ENCODE measurements at places on chromosomes 5 and 9.

GRCh38 chr5:164435576-164435975, 930.2 kb downstream of the MAT2B start:
- no peak for DNase-seq

DNA sequence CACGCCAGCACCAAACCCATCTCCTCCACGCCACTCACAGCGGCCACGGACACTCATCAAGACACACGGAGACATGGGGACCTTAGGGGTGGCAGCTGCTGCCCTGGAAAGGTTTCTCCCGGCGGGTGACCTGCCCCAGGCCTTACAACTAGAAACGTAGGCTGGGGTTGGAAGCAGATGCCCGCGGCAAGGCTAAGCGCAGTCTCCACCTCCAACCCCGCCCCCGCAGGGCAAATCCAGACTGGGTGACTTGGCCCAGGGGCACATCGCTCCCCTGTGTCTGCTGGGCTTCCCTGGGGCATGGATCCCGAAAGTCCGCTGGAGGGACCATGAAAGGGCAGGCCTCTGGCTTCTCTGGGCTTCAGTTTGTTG, 12.0 kb upstream of the ASS1 start:
- peak; percentile 48 for DNase-seq

- no peak for DNase-seq
Observed at GRCh38 chr5:138654281-138654867, 79.2 kb upstream of the HSPA9 start.

GRCh38 chr9:13810510-13810909, 503.4 kb downstream of the NFIB start:
- DNase-seq, result peak; percentile 47

DNA sequence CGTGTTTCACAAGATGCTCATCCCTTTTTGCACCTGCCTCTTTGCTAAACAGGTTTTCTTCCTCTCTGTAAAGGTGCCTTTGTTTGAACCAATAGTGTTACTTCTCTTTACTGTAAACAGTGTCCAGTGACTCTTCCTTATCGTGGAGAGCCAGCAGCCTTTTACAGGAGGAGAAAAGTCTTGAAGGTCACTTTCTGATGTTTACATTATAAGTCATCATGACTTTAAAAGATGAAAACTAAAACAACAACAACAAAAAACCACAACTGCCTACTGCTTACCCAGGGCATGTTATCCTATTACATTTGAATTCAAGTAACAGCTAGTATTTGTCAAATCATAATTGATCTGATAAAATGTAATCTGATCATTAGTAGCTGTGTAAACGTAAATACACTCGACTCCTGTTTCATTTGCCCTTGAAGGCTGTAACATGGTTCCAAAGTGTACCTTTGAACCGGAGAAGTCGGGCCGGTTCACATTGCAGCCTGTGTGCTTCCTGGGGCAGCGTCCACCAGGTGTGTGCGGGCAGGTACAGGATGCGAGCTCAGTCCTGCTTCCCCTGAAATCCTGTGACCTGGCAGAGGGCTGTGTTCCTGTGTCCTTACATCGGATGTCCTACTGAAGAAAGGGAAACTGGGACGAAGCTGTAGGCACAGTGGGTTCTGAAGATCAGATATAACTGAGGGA, 118.1 kb downstream of the C9orf152 start:
- no peak for DNase-seq

DNA sequence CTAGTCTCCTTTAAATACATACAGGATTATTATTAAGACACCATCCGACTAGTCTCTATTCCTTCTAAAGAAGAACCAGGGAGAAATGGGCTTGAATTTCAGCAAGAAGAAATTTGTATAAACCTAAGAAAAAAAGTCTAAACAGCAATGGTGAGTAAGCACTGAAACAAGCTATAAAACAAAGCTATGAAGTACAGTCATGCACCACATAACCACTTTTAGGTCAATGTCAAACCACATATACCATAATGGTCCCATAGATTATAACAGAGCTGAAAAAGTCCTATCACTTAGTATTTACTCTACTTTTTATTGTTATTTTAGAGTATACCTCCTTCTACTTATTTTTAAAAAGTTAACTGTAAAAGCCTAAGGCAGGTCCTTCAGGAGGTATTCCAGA, 102.0 kb upstream of the NFIB start:
- DNase-seq, result no peak

DNA sequence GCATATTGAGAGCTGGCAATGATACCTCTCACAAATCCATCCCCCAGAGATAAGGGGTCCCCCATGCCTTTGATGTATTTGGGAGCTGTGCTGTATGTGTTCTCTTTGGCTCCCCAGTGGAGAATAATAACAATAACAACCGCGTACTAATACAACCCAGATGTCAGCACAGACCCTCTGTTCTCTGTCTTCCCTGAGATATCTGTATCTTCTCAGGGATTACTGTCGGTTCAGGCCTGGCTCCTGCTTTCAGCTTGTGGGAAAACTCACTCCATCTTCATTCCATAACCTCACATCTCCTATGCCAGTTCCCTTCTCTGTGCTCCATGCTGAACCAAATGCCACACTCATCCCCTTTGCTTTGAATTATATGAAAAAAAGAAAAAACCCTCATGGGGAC, 76.2 kb downstream of the TMC1 start:
- no peak for DNase-seq

DNA sequence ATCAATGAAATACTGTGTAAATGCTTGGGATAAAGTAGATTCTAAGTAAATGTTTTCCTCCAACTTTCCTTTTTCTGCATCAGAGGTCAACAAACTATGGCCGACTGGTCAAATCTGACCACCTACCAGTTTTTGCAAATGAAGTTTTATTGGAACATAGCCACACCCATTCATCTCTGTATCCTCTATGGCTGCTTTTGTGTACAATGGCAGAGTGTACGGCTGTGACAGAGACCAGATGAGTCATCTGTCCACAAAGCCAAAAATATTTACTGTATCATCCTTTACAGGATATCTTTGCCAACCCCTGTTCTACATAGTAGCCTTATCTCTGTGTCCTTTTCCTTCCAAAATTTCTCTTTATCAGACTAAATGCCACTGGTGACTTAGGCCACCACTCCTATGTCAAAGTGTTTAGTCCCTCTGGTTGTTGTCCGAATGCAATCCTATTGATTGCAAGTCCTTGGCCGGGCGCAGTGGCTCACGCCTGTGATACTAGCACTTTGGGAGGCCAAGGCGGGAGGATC, 218.4 kb upstream of the KLF4 start:
- no peak for DNase-seq

GRCh38 chr5:133367071-133367786, 245.1 kb downstream of the FSTL4 start:
- DNase-seq, result no peak

DNA sequence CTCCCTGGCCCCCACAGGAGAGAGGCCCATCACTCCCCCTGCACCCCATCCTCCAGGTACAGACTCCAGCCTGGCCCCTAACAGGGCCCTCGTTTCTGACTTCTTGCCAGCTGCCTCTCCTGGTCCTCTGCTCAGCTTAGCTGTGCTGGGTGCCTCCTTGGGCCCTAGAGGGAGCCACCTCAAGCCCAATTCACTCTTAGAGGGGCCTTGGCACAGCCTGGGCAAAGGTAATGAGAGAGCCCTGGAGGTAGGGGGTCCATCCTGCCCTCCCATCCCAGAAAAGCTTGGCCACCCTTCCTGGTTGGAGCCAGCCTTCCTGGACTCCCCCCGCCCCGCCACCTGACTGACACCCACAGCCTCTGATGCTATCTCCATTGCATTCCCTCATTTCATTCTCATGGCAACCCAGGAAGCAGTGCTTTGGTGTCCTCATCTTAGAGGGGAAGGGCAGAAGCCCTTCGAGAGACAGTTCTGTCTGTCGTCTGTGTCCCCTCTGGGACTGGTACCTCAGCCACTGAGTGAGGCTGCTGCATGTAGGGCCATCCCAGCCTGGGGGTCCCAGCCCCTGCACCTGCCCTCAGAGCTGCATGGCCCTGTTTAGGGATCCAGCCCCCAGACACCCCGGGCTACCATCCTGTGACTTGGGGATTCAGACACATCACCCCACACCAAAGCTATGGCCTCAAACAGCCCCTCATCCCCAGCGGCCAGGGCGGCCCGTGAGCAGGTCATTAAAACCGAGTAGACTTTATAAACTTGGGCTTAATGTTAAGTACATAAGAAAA, 95.5 kb downstream of the BARX1 start:
- no peak for DNase-seq

GRCh38 chr5:5481633-5482032, 59.2 kb downstream of the ICE1 start:
- no peak for DNase-seq

DNA sequence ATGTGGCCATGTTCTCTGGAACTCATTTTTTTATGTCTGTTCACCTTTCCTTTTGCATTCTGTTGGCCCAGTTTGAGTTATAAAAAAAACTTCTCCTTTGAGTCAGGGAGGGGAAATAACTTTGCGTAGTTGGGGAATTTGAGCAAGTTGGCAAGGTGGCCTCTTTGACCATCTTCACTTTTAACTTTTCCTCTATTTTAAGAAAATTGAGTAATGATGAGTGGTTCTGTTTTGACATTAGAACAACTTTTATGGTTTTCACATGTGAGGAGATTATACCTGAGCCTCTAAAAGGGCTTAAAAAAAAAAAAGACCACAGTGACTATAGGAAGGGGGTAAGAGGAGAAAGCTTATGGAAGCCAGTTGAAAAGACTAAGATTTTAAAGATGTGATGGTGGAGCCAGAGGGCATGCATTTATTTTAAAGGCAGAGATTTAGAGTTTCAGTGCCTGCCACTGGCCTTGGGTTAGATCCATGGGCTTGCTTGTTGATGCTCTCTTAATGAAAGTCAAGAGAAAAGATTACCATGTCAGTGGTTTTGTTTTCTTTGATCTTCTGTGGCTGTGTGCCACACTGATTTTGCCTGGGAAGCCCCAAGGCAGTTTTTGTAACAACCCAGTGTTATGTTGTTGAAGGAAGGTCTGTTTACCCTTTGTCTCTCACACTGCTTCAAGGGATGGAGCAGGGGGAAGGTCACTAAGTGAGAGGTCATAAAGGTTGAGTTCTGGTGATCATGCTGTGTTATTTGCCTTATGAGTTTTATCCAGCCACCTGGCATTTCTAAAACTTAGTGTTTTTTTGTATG, 219.7 kb upstream of the CD180 start:
- DNase-seq, result no peak

DNA sequence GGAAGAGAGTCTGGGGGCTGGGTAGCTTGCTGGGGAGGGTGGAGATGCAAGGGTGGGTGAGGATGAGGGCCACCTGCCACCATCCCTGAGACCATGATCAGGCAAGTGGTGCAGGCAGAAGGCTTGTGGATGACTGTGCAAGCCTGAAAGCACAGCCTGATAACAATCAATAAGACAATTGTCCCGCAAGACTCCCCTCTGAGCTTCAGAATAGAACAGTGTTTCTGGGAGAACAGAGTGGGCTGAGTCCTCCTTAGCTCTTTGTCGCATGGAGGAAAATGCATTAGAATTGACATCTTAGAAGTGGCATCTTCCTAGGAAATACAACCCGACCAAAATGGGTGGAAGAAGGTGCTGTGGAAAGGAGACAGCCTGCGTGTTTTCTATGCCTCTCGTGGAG, 6.6 kb downstream of the GADD45G start:
- DNase-seq, result no peak

GRCh38 chr5:18078157-18078556, 443.9 kb downstream of the TAF11L14 start:
- DNase-seq, result no peak

GRCh38 chr9:69871118-69871834, 50.7 kb downstream of the CFAP95 start:
- DNase-seq, result no peak

DNA sequence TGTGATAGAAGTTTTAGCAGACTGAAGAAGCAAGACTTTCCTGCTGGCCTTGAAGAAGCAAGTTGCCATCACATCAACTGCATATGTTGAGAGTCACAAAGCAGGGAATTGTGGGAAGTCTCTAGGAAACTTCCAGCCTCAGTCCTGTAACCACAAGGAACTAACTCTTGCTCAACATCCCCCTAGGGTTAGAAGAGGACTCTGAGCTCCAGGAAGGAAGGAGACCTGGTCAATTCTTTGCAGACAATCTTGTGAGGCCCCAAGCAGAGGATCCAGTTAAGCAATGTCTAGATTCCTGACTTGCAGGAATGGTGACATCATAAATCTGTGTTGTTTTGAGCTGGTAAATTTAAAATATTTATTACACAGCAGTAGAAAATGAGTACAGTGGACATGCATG, 18.6 kb upstream of the ZNF366 start:
- DNase-seq, result no peak

DNA sequence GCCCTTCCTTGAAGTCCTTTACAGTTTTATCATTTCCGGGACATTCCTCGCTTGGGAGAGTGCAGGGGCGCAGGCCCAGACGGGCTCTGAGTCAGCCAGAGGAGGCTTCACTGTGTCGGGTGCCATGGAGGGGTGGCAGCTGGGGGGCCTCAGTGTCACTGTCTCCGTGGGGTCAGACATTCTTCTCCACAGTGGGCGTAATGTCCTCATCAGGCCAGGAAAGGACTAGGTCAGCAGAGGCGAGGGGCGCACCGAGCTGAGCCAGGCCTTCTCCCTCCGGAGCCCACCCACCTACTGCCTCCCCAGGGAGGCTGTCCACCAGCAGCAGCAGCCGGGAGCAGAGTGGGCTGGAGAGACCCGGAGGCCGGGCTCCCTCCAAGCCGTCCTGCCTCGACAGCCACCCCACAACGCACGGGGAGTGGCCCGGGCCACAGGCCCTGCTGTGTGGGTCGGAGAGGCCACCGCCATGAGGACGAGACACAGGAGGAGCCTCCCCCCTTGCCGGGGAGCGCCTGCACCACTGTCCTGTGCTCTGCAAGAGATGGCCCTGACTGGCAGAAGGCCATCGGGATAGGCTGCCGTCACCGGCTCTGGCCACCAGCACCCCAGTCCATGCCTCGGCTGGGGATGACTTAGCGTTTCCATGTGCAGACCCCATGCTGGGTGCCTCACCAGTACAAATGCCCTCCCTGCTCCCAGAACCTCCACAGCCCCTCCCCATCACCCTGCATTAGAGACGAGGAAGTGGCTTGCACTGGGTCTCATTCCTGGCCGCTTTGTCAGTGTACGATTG, 26.5 kb downstream of the SARDH start:
- DNase-seq, result no peak

- no peak for DNase-seq
Observed at GRCh38 chr5:42005561-42006153, 80.6 kb downstream of the FBXO4 start.

DNA sequence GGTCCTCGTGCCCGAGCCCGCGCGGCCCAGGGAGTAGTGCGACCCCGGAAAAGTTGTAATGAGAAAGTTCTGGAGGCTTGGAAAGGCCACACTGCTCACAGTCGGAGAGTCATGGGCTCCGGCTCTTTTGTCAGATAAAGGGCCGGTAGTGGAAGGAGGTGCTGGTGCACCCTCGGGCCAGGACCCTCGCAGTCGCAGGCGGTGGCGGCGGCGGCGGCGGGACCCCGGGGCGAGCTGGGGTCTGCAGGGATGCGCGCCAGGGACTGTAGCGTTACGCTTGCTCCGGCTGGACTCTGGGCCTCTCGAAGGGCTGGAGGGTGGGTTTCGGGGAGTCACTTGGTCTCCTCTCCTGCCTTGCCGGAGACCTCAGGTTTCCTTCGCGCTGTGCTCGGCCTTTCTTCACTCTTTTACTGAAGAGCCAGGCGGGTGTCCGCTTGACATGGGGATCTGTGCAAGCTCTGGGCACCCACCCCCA, 1.5 kb downstream of the RORB start:
- peak; percentile 26 for DNase-seq

- no peak for DNase-seq
Observed at GRCh38 chr5:173973616-173973969, 15.4 kb upstream of the C5orf47 start.

- DNase-seq, result no peak
Observed at GRCh38 chr9:106962615-106963363, 99.8 kb downstream of the ZNF462 start.

GRCh38 chr9:81588148-81588871, 101.0 kb downstream of the TLE1 start:
- DNase-seq, result no peak

GRCh38 chr9:35839926-35840325, 10.9 kb downstream of the TMEM8B start:
- no peak for DNase-seq

All from psoas muscle (tissue), 8 donors.